ENCODE measurements at places on chromosomes 5 and 9.

DNA sequence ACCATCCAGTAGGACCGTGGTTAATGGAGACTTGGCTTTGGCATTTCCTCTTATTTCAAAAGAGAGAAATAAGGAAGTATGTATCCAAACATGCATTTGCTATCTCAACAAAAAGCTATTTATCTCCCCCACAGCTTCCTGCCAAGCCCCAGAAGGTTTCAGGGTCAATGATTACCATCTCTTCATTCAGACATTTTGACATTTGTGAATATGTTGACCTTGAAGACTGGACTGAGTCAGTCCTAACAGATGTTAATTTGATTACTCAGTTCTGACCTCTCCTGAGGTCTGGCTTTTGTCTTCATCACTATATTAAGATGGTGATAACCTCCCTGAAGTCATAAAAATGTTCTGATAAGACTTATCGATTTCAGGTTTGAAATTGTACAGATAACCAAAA lies 479.4 kb downstream of the AGTPBP1 start:
- no peak for DNase-seq

DNA sequence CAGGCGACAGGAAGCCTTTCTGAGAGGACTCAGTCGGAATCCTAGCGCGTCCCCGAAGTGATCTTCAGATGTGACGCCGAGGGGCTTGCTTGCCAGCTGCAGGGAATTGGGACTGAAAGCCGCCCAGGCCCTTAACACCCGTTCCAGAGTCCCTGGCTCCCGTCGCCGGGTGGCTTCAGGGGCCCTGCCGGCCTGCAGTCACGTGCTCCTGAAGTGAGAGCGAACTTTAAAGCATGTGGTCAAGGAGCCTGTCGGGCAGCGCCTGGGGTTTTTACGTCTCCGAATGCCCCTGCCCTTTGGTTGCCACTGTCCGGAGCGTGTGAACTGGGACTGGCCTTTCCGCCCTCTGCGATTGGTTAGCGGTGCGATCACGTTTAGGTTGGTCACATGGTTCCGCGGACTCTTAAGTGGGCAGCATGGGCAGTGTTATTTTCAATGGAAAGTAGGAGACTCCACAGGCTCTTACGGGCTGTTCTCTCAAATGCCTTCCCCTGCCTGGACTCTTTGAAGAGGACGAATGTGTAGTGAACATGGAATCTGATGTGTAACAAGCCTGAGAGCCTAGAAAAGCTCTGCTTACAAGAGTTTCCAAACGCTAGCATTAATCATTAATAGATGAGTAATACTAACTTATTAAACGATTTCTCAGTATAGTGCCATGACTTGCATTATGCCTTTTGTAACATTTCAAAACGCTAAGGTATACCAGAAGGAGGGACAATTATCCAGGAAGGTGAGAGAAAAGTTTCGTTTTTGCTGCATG lies 1.9 kb downstream of the VLDLR start:
- DNase-seq: peak; percentile 70

GRCh38 chr9:1222511-1222910 lies 172.4 kb downstream of the DMRT2 start:
- DNase-seq: no peak

DNA sequence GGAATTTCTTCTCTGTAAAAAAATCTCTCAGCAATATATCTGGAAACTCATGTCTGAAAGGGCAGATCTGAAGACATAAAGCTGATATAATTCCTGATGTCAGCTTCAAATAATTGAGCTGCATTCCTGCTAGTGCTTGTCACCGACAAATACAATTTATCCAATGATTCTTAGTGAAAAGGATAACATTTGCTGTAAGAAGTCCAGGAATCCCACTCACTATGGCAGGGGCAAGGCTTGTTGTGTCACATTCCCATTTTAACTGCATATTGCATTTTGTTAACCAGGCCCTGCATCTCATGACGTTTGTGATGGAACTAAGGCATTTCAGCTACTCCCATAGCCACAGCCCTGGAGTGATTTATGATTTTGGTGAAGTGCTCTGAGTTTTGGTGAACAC lies 160.1 kb upstream of the DAB2 start:
- no peak for DNase-seq

GRCh38 chr9:3329361-3329760 lies 196.4 kb downstream of the RFX3 start:
- DNase-seq: no peak

DNA sequence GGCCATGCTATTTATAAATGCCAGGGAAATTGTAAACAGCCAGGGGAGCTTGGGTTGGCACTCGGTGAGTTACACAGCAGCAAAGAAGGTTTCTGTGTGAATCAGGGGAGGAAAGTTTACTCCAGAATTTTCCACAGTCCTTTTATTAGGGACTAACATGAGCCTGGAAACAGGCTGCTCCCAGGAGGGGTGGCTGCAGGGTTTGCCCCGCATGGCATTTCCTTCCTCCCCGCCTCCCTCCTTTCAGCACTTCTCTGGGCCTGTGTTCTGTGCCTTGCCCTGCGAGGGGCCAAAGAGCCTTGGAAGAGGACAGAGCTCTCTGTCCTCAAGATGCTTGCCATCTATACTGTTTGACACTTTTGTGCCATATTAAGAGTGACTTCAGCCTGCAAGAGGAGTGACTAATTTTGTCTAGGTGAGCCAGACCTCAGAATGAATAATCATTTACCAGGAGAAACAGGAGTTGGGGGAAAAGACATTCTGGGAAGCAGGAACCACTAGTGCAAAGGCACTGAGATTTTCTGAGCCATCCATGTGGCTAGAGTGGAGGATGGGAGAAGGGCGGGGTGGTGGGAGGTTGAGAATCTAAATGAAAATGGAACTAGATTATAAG lies 1.8 kb downstream of the GSN start:
- no peak for DNase-seq

DNA sequence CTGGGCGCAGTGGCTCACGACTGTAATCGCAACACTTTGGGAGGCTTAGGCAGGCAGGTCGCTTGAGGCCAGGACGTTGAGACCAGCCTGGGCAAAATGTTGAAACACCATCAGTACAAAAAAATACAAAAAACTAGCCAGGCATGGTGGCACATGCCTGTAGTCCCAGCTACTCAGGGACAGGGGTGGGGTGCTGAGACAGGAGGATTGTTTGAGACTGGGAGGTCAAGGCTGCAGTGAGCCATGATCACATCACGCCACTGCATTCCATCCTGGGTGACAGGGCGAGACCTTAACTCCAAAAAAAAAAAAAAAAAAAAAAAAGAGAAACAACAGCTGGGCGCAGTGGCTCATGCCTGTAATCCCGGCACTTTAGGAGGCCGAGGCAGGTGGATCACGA lies 23.7 kb downstream of the DCAF12 start:
- no peak for DNase-seq

GRCh38 chr9:134623258-134624066 lies 18.1 kb upstream of the COL5A1 start:
- peak; percentile 28 for DNase-seq

- no peak for DNase-seq
These were observed 125.6 kb downstream of the NXNL2 start for GRCh38 chr9:88660611-88661010.

- DNase-seq: no peak
These were observed 54.4 kb downstream of the ANKRD33B start for GRCh38 chr5:10618311-10618710.

GRCh38 chr9:124505006-124505900 lies 1.9 kb downstream of the NR5A1 start:
- no peak for DNase-seq

- DNase-seq: no peak
These were observed 138.8 kb downstream of the LIFR start for GRCh38 chr5:38417658-38418017.

Data from tongue (tissue), 3 donors.